ENCODE measurements at places on chromosomes 11 and 22.

DNA sequence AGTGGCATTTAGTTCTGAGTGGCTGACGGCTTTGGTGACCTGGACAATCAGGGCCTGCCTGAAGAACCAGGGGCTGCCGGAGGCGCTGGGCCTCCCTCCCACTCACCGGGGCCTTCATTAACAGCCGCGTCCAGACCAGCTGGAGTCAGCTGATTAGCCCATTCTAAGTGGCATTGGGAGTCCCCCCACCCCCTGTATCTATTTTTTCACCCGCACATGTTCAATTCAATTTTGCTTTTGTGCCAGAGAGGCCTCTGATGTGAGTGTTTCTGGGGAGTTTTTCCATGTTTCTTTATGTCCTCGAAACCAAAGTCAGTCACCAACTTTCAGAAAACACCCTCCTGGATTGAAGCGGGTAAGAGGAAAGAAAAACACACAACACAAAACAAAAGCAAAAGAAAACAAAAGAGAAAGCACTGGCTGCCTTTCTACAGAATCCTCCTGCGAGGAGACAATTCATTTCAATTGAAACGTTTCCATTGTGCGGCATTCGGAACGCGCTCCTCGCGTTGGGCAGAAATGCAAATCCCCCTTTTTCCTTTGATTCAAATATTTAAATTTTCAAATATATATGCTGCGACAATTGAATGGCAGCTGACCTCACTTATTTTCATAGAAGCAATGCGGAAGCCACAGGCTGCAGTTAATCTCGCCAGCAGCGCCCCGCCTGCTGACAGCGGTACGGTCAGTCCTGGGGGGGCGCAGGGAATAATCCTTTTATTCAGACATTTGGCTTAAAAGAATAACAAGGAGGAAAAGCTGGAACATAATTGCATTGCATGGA is 17.7 kb downstream of the CDKN1C start:
- no peak for DNase-seq

- DNase-seq, result no peak
These were observed 113.4 kb downstream of the GAB2 start for GRCh38 chr11:78304201-78304600.

DNA sequence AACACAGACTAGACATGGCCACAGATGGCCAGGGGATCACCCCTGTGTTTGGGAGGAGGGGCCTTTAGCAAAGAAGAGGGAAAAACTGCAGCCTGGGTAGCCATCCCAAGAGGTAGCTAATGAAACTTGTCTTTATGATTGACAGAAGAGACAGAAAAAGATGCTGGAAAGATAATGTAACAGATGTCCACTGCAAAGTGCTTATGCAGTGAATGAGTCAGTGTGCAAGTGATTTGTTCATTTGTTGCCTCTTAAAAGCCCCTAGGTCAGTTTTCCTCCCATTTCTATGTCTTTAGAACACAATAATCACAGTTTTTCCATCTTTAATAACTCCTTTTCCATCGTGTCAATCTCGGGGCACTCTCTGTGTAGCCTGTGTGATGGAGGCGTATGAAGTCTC is 57.2 kb downstream of the INSC start:
- DNase-seq, result no peak

- no peak for DNase-seq
These were observed 566.1 kb downstream of the BRD1 start for GRCh38 chr22:49261616-49262015.

DNA sequence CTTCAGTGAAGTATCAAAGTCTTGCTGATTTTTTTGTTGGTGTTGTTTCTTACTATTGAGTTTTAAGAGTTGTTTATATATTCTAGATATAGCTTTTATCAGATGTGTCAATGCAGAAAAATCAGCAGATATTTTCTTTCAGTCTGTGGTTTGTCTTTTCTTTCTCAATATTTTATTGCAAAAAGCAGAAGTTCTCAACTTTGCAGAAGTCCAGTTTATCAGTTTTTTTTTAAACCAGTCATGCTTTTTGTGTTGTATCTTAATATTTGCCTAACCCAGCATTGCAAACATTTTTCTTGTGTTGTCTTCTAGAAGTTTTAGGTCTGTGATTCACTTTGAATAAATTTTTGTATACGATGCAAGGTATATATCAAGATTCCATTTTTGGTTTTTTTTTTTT is 7.0 kb downstream of the ASRGL1 start:
- DNase-seq, result no peak

DNA sequence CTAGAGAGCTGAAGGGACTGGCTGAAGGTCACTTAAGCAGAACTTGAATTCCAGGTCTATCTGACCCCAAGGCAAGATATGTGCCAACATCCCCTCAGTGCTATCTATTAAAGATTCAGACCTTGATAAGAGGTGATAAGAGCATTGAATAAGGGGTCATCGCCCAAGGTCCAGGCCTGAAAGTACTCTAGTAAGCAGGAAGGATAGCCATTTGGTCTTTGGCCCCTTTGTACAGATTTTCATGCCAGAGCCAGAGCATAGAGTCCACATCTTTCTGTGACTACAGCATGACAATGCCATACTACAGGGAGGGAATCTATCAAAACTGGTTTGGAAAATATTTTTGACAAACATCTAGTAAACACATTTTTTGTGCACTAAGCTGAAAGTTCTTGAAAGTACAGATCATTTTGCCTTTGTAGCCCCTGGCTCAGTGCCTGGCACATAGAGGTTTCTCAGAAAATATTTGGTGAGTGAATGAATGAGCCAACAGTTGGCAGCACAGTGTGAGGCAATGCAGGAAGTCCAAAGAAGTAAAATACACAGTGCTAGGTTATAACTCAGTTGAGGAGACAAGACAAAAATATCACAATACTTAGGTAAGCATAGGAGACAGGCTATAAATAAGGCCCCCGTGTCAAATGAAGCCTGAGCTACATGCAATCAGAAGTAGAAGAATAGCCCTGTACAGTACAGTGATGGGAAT is 15.1 kb upstream of the RRAS2 start:
- DNase-seq, result no peak

DNA sequence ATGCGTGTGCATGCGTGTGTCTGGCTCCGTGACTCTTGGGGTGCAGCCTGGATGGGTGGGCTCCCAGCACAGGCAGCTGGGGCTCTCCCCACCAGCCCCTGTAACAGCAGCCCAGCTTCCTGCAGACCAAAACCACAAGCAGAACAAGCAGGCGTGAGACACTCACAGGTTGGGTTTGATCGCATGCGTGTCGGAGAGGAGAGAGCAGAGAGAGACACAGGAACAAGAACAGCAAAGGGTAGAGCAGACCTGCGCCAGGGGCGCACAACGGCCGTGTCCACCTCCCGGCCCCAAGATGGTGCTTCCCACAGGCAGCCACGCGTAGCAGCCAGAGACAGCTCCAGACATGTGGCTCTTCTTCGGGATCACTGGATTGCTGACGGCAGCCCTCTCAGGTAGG is at the start of gene CD6:
Gene CD6 (plus strand): TSS at position 161 of the 400 bp plus-strand sequence. CDS start 186 bp downstream, at position 347.
- no peak for DNase-seq

- no peak for DNase-seq
These were observed 32.4 kb downstream of the TTC28 start for GRCh38 chr22:28647216-28647615.

DNA sequence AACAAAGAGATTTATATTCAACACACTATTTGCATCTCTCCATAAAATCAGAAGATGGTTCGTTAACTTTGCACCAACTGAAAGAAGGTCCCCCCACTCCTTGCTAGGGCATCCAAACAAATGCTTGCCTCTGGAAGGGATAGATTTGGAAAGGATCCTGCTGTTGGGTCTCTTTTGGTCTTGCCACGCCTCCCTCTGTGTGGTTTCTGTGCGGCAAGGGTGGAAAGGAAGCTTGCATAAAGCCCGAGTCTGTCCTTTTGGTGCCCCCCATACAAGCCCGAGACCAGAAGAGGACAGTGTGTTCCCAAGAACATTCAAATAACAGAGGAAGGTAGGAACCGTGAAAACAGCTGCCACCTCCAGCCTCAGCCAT is 15.1 kb downstream of the SCGB1A1 start:
- no peak for DNase-seq

DNA sequence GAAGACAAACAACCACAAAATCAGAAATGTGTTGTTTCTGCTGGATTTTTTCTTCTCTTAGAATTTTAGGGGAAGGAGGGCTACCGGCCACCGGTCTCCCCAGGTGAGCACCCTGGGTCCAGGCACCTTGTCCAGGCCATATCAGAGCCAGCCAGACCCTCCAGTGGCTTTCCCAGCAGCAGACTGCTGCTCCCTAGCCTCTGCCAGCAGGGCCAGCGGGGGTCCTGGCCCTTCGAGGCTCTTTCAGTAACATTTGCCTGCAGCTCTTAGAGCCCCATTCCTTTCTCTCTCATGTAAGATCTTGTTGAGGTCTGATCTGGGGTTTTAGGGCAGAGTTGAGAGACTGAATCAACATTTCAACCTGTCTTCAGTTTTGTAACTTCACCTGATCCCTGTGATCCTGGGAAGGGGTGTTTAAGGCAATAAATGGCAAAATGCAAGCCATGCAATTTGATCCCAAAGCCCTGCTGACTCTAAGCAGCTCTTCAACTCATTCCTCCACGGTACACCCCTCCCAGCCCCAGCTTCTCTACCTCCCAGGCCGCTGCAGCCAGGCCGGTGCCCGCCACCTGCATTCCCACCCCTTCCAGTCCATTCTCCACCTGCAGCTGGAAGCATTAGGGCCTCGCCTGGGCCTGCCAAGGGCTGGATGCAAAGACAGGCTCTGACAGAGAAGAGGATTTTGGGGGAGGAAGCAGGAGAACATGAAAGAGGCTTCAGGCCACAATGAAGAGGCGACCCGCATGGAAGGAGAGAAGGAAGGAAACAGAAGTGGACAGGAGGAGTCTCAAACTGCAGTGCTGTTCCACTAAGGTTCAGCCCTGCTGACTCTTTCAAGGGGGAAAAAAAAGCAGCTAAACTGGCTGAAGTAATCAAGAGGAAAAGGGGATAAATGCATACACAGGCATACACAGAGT is 113.0 kb upstream of the FGF3 start:
- DNase-seq, result no peak

DNA sequence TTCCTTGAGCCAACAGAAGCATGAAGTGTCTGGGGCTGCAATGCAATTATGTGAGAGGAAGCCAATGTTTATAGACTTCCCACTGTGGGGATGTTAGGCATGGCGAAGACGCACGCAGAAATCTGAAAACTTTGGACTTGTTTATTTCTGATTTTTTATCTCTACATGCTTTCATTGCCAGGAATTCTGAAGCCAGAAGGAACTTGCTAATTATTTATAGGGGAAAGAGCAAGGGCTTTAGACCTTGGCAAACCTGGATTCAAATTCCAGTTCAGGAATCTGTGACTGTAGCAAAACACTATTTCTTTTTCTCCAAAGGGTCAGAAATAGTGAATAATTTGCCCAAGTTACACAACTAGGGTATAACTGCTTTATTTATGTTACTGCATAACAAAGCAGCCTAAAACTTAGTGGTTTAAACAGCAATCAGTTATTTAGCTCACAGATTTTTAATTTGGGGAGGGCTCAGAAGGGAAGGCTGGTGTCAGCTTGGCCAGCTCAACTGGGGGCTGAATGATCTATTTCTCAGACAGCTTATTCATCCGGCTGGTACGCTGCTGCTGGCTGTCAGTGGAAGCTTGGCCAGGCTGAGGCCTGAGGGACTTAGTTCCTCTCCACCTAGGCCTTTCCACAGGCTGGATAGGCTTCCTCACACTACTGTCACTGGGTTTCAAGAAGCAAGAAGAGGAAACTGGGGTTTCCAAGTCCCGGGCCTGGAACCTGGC is 1.9 kb upstream of the OR6Q1 start:
- no peak for DNase-seq

DNA sequence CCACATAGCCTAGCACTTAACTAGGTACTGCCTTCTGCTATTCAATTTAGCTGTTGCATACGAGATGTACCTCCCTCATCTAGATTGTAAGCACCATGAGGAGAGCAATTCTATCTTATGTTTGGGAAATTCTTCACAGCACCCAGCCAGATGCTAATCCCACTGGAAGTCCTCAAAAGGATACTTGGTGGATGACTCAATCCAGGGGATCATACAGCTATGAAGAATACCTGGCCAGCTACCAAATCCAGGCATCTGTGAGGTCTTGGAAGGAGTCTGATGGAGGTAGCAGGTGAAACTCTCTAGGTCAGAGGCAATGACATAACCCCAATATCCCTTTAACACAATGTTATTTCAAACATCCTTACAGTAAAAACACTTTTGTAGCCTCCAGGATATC is 167.8 kb upstream of the NCAM1 start:
- no peak for DNase-seq

- DNase-seq, result no peak
These were observed 11.7 kb downstream of the CBLIF start for GRCh38 chr11:59833602-59834001.

DNA sequence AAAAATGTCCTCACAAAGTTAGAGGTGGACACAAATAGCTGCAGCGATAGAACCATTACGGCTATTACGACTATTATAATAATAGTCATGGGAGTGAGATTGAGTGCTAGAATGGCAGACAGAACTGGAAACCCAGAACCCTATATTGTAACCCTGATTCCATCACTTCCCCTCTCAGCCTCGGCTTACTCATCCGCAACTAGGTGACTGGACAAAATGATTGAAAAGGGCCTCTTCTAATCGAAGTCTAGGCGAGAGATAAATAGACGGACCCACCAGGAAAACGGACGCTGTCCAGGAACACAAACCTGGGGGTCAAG is 629 bp downstream of the PSMA1 start:
- DNase-seq, result no peak

DNA sequence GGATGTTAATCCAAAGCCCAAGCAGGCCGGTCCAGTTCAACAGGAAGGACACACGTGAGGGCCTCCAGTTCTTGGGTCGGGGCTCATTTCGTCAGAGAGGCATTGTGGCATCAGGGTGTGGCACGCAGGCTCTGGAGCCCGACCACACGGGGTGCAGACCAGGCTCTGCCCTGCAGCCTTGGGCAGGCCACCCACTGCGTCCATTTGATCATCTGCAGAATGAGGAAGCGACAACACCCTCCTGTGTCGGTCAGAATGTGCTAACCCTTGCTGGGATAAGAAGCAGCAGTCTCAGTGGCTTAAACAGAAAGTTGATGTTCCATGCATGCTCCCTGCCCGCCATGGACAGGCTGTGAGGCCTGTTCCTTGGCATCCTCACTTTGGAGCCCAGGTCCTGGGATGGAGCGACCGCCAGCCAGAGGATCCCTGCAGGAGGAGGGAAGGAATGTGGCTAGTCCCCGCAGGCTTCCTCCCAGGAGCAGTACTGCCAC is 10.8 kb downstream of the RIBC2 start:
- no peak for DNase-seq

DNA sequence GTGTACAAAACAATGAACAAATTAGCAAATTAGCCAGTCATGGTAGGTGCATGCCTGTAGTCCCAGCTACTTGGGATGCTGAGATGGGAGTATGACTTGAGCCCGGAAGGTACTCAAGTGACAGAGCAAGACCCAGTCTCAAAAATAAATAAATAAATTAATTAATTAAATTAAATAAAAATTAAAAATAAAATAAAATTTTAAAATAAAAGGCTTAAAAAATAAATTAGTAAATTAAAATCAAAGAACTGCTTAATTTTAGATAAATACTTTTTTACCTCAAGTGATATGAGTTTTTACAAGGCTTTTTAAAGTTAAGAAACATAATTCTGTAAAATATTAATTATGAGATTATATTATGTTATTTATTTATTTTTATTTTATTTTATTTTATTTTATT is 50.9 kb upstream of the TSPAN18 start:
- no peak for DNase-seq

- no peak for DNase-seq
These were observed 31.2 kb downstream of the GAB2 start for GRCh38 chr11:78386215-78386941.

Data from DMS79 treated with DMSO at 0.1 percent for 48 hours (cell line).